Type B pancreatic cell (in vitro differentiated cells): ENCODE measurements at places on chromosomes 16 and 17. TPM values are rescaled to one million over a fixed set of nuclear protein-coding genes. Genes with fewer than 3 reads are reported as not detected.

OR3A2 gene
- total RNA-seq, result not detected in 2 replicates

CRISPLD2 gene
- total RNA-seq, result 17.8 and 57.2 TPM in 2 replicates

ADCY9 gene
- total RNA-seq, result 13.9 and 17.0 TPM in 2 replicates

TMC7 gene
- 1.4 and 2.6 TPM in 2 replicates for total RNA-seq

MYO15A gene
- total RNA-seq, result 1.8 and 2.2 TPM in 2 replicates

CCDC154 gene
- 2.2 and 5.0 TPM in 2 replicates for total RNA-seq

ABCA5 gene
- total RNA-seq, result 14.6 and 21.7 TPM in 2 replicates

TLCD1 gene
- total RNA-seq, result 18.6 and 40.2 TPM in 2 replicates

DBNDD1 gene
- 11.6 and 21.2 TPM in 2 replicates for total RNA-seq

SDR42E2 gene
- 0.19 TPM in 1 of 2 replicates, not detected in the other for total RNA-seq

USP6 gene
- total RNA-seq, result 0.07 and 0.22 TPM in 2 replicates

- DNase-seq, result no peak
Observed at GRCh38 chr17:21250854-21251253, 2.4 kb downstream of the NATD1 start.

GRCh38 chr16:9522614-9523013 is 431.2 kb downstream of the HAPSTR1 start:
- DNase-seq, result no peak

GRCh38 chr17:59001158-59001814 is 105.4 kb downstream of the TRIM37 start:
- no peak for DNase-seq

DNA sequence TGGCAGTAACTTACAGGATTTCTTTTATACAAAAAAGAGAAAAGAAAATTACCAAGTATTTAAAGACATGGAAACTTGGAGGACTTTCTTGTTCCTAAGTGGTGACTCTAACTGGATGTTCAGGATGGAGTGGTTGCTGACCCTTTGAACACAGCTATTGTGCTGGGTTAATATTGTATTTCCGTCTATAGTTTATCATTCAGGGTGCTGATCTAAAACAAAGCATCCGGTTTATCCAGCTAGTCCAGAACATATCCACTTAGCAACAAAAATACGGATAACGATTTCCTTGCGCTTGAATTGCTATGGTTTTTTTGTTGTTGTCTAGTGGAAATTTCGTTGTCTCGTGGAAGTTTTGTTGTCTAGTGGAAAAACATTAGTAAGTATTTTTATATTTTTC is 38.2 kb downstream of the SNTB2 start:
- DNase-seq, result no peak

GRCh38 chr17:72730077-72730476 is 362.4 kb downstream of the SLC39A11 start:
- no peak for DNase-seq

- DNase-seq, result peak; percentile 76
Observed at GRCh38 chr17:27879987-27880608, 13.1 kb downstream of the LYRM9 start.

- no peak for DNase-seq
Observed at GRCh38 chr17:36816907-36817288, 120.4 kb upstream of the LHX1 start.

GRCh38 chr17:82193520-82194220 is 19.0 kb downstream of the CCDC57 start:
- no peak for DNase-seq

GRCh38 chr17:50884439-50885311 is 18.5 kb upstream of the TOB1 start:
- no peak for DNase-seq

DNA sequence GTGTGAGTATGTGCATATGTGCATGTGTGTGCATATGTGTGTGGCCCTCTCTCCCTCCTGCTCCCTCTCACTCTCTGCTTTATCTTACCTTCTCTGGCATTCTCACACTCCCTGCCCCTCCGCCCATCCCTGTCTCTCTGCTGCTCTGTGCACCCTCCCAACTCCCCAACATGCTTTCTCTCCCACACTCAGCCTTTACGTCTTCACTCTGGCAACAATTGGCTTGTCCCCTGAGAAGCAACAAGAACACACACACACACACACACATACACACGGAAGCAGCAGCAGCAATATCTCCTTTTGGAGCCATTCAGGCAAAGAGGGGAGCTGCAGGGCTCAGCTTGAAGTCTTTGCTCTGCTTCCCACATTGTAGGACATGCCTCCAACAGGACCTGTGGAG is 27.8 kb downstream of the PITPNM3 start:
- DNase-seq, result no peak

- no peak for DNase-seq
Observed at GRCh38 chr16:78852081-78852635, 748.4 kb downstream of the MAF start.

- DNase-seq, result no peak
Observed at GRCh38 chr16:87808108-87808507, 42.3 kb upstream of the KLHDC4 start.

GRCh38 chr16:6493555-6493954 is 839.1 kb upstream of the RBFOX1 start:
- no peak for DNase-seq

DNA sequence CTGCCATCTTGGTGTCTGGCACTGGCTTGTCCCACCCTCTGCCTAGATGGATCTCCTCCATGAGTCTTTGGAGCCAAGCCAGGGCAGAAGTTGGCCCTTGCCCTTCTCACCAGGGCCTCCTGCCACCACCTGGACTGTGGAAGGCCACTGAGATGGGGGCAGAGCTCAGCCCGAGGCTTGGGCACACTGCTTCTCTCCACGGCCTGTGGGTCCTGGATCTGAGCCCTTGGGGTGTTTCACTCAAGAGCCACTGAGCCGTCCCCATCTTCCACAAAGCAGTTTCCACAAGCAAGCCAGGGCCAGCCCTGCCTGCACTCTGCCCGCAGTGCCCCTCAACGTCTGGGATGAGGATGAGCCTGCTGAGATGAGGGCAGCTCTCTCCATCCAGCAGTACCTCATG is 16.7 kb upstream of the CD300A start:
- no peak for DNase-seq

DNA sequence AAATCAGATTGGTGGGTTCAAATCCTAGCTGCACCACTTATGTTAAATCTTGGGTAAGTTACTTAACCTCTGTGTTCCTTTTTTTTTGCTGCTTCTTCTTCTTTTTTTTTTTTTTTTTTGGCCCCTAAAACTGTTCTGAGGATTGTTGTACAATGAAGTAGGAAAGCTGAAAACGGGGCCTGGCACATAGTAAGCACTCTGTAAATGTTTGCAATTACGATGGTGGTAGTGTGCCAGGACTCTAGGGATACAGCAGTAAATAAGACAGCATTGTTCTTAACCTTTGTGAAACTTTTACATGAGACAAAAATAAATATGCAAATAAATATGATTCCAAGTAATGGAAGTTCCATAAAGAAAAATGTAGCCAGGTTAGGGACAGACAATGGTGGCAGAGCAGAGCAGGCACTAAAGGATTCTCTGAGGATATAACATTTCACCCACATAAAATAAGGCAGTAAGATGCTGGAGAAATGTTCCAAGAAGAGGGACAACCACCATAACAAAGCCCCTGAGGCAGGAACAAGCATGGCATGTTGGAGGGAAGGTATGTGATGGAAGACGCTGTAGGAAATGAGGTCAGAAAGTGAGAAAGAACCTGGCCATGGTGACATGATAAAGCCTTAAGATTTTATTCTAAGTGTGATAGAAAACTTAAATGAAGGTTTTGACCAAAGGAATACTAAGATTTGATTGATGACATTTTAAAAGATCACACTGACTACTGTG is 127.3 kb downstream of the NLK start:
- no peak for DNase-seq

DNA sequence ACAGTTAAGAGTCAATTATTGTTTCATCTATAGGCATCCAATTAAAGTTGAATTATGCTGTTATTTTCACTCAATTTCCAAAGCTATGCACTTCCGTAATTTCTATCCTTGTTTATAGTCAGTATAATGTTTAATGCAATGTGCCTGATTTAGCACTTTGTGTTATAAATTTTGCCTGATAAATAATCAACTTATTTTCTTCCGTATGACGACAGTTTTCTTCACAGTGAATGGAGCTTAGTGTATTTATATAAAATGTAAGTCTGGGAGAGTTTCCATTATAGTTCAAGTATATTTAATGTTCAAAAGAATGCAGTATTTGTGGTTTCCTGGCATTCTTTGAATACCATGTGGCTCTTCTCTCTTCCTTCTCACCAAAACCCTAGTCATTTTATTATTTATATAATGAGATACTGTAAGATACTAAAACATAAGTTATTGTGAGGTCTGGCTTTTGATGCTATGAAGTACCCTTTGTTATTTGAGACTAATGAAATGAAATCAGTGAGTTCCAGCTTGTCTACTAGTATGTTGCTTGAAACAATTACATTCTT is 240.6 kb downstream of the PRKCA start:
- DNase-seq, result no peak

DNA sequence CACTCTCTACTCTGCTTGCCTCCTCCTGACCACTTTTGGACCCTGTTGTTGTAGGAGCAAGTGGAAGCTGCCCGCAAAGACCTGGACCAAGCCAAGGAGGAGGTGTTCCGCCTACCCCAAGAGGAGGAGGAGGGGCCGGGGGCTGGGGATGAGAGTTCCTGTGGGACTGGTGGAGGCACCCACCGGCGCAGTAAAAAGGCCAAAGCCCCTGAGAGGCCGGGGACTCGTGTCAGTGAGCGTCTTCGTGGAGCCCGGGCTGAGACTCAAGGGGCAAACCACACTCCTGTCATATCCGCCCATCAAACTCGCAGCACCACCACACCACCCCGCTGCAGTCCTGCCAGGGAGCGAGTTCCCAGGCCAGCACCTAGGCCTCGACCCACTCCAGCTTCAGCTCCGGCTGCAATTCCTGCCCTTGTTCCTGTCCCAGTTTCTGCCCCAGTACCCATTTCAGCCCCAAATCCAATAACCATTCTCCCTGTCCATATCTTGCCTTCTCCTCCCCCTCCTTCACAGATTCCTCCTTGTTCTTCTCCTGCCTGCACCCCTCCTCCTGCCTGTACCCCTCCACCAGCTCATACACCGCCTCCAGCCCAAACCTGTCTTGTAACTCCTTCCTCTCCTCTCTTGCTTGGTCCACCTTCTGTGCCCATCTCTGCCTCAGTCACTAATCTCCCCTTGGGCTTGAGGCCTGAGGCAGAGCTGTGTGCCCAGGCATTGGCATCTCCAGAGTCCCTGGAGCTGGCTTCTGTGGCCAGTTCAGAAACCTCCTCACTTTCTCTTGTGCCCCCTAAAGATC is 11.0 kb upstream of the PHKG2 start:
- DNase-seq, result no peak

- DNase-seq, result no peak
Observed at GRCh38 chr16:629833-630248, 944 bp upstream of the WFIKKN1 start.

GRCh38 chr16:62167551-62167950 is 131.3 kb upstream of the CDH8 start:
- DNase-seq, result no peak

DNA sequence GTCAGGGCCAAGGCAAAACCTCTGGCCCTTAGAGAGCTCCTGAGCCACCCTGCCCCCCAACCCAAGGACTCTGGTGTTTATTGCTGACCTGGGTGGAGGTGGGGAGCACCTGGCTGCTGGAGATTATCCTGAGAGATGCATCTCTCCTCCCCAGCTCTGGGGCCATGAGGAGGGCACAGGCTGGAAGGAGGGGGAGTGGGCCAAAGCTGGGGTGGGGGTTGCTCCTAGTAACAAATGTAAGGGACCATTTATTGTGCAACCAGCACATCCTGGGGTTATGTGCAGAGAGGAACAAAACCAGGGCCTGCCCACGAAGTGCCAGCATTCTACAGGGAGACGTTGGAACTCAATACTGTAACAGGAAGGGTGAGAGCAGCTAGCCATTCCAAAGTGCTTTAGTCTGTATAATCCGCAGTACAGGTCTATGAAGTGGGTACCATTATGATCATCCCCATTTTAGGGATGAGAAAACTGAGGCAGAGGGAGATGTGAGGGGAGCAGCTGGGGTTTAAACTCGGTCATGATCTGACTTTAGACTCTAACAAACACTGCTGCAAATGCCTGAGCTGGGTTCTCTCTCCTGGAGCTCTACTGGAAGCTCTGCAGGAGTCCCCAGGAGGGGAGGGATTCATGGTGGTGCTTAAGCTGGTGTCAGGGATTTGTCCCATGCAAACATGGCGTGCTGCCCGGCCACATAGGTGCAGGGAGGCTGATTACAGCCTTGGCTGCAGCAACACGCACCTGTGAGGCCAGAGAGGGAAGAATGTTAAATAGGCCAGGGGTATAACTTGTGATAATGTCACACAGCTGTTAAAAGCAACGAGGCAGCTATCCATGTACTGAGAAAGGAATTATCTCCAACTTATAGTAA is 1.4 kb upstream of the RHBDF2 start:
- DNase-seq, result no peak

- DNase-seq, result no peak
Observed at GRCh38 chr17:72134608-72135394, 14.0 kb downstream of the SOX9 start.
